ENCODE measurements at places on chromosomes 1 and 21.

GRCh38 chr1:36122062-36123030 lies 2.7 kb downstream of the COL8A2 start:
- DNase-seq, result no peak

DNA sequence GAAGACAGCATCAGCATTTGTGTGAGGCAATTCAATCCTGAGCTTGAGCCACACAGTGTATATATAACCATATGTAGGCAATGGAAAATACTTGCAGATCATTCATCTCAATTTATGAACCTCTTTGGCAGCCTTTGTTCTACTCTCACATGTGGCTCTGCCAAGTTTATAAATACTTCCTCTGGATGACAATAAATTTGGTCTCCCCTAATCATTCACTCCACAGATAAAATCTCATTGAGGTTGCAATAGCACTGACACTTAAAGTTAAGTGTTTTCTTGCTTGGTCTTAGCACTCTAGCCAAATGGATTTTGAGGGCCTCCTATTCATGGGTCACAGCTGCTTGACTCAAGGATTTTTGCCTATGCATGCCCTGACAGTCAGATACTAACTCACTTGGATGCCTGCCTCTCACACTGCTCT lies 136.6 kb upstream of the VANGL1 start:
- DNase-seq, result no peak

DNA sequence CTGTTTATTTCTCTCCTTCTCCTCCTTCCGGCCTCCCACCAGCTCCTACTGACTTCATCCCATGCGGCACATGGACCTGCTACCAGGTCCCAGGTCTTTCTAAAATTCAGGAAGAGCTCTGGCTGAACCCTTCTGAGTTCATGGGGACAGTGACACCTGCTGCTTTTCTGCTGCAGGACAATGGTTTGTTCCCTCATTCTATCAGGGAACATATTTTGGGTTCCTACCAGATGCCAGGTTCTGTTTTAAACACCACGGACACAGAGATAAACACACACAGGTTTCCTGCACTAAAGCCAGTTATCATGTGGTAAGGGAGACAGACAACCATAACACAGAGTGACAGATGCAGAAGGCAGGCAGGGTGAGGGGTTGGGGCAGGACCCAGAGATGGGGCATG lies 114.0 kb upstream of the RAB4A start:
- no peak for DNase-seq

GRCh38 chr1:21182181-21182731 lies 5.6 kb upstream of the EIF4G3 start:
- no peak for DNase-seq

- DNase-seq, result no peak
These were observed 148.3 kb downstream of the MATN1 start for GRCh38 chr1:30575066-30575465.

Measured in kidney capillary endothelial cell (primary cell).